ENCODE measurements at places on chromosomes 2 and 18.

- no peak for DNase-seq
Measured at GRCh38 chr2:7666596-7667259, 749.5 kb downstream of the RNF144A start.

- no peak for DNase-seq
Measured at GRCh38 chr2:235934774-235935484, 233.3 kb downstream of the GBX2 start.

GRCh38 chr18:13493079-13493478 is 233.3 kb downstream of the FAM210A start:
- no peak for DNase-seq

DNA sequence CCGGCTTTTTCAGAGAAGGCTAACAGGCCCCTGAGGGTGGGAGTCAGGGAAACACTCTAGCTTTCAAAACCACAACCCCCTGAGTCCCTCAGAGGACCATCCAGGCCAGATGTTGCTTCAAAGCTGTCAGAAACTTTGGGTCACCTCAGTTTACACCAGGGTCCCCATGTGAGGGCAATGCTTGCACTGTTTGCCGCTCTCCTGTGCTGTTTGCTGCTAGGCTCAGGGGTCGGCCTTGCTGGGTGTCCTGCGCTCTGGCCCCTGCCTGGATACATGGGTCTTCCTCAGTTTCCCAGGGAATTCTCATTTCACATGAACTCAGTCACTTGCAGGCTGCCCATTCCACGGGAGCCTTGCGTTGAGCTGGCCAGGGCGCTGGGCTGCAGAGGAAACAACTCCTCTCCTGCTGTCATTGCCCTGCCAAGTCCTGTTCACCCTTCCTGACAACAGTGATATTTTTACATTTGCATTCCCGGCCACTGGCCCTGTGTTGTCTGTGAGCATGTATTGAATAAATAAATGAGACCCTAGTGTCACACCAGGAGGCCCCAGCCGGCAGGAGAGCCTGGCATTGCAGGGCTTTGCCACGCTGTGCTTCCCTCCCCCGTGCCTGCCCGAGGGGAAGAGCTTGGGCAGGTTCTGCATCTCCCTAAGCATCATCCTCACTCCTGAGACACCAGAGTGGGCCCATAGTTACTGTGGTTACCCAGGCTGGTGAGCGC is 73.2 kb upstream of the RAB6C start:
- DNase-seq: no peak

DNA sequence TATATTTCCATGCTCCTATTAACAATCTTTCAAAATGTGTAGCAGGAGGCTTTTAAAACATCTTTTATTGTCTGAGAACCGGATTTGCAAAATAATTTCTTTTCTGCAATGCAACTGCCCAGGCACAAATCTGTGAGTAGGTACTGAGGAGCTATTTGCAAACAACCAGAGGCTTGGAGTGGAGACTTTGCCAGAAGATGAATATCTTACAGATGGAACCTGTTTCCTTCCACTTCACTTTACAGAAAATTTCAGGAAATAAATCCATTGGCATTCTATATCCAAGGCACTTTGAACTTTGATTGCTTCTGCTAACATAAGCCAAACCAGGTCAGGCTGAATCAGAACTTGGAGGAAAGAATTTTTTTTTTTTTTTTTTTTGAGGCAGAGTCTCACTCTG is 237.4 kb upstream of the REV1 start:
- DNase-seq: no peak

GRCh38 chr2:56227811-56228210 is 44.0 kb downstream of the CCDC85A start:
- DNase-seq: no peak
